DMS153 (cell line): ENCODE measurements at places on chromosomes 6 and 20.

- DNase-seq, result peak; percentile 61
Observed at GRCh38 chr20:56171087-56172012, 77.2 kb upstream of the MC3R start.

DNA sequence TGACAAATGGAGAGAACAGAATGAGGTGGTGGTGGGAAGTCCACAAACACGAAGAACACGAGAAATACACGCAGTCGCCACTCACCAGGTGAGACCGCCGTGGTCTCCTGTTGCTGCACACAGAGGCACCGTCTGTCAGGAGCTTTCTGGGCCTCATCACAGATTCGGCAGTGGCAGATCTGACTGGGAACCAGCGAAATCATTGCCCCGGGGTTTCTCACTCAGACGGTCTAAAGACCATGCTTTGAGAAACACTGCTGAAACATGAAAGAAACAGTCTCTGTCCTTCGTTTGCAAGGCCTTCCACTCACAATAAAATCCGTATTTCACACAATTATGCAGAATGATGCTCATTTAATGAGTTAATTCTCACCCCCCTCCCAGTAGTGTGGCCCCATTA is 130.9 kb upstream of the AFDN start:
- DNase-seq, result no peak

GRCh38 chr6:165702669-165703068 is 39.6 kb upstream of the PDE10A start:
- DNase-seq, result no peak

DNA sequence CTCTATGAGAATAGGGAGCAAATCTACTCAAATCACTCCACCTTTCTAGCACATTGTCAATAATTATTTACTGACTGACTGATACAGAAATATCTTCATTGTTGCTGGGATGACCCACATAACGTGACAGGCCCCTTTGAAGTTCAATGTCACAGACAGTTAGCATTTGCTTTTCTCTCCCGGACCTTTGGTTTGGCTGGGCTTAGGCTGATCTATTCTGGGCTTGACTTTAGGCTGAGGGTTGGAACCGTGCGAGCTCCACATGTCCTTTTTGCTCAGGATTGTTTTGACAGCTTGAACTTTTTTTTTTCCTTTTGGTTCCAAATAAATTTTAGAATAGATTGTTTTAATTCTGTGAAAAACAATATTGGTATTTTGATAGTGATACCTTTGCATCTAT is 12.0 kb downstream of the ULBP3 start:
- no peak for DNase-seq

DNA sequence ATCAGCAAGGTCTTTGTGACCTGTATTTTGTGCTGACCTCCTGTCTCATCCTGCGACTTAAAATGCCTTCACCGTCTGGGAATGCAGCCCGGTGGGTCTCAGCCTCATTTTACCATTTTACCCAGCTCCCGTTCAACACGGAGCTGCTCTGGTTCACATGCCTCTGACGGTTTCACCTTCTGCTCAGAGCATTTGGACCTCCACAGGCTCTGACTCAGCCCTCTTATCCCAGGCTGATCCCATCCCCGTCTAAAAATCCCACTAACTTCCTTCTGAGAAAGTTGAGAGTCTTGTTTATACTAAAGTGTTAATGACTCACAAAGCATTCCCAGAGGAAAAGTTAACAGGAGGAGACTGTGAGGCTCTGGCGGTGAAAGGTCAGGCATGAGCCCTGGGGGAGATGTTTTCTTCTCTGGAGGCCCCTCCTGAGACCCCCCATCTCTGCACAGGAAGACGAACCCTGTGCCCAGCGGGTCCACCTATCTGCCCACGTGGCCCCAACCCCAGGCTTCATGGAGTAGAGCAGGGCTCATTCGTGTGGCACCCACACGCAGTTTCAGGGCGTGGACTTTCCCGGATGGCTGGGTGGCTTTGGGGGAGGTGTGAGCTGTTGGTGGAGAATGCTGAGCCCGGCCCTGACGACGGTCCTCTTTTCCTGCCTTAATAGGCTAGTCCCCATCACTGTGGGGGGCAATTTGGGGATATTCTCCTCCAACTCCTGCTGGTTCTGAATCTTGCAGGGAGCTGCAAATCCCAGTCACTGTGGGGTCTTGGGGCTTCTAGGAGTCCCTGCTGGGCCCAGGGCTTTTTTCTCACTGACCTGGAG is 3.3 kb upstream of the BIRC7 start:
- DNase-seq, result no peak

DNA sequence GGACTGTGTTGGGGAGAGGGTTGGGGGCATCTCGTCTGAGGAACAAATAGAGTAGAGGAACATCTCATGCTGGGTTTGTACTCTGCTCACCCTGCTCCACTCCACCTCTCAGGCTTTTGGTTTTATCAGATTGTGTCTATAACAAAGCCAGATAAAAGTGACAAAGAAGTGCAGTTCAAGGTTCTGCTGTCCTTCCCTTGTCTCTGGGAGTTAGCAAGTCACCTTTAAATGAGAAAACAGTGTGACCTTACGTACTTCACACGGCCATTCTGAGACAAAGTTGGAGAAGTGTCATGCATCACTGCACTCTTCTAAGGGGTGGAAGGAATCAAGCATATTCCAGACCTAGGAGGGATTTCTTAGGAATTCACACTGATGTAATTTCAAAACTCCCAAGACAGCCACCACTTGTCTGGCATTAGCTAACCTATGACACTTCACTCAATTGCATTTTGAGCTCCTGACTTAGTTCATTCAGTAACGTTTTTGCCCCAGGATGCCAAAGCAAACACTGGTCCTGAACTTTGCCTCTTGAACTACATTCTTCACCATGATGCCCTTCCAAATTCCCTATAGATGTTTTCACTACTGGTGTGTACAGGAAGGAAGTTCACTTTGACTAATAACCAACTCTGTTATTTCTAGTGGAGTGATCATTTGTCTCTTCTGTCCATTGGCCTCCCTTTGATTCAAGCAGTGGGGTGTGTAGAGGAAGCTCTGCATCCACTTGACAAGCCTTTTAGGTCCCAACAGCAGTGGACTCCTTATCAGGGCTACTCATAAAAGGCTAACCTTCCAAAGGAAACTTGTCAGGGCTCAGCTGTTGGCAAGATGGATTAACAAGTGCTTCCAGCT is 647.6 kb upstream of the FLRT3 start:
- DNase-seq, result no peak

DNA sequence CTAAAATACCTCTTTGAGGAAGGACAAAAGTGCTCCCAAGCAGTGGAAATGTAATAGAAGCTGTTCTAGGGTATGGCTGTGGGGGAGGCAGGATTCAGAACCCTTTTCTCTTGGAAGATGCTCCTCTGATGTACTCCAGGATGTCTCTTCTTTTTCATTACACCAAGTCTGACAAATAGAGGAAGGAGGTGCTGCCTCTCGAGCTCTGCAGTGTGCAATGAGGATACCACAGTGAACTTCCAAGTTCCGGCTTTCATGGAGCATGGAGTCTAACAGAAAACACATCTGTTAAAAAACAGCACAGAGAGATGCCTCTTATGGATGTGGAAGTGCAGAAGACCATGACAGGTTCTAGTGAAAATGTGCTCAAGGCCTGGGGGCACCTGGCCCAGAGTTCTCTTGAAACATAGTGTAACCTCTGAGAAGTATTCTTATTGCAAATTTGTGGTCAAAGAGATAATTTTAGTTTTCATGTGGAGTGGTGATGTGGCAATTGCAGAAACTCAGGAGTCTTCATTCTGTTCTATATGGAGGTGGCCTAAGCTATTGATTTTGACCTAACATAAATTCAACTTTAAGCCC is 362.0 kb upstream of the CITED2 start:
- no peak for DNase-seq

- DNase-seq, result no peak
Observed at GRCh38 chr6:119142041-119142440, 63.6 kb upstream of the FAM184A start.

- DNase-seq, result no peak
Observed at GRCh38 chr6:163922562-163922961, 508.0 kb downstream of the QKI start.

GRCh38 chr6:156336733-156337132 is 440.4 kb upstream of the ARID1B start:
- peak; percentile 27 for DNase-seq

- no peak for DNase-seq
Observed at GRCh38 chr20:48458601-48459385, 369.0 kb downstream of the PREX1 start.

DNA sequence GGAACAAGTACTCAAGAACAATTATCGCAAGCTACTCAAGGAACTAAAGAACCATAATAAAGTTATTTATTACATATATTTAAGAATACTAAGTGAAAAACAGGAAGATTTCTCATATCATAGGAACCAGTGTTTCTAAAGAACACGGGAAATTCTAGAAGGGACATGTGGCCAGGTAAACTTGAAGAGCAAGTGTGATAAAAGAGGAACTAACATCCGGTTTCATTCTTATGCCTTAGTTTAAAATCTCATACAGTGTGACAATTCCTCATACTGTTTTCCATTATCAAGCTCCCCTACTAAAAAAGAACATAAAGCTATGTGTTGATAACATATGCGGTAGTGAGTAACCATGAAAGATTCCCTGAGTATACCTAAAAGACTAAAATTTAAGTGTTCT is 163.5 kb upstream of the SHLD1 start:
- DNase-seq, result no peak

DNA sequence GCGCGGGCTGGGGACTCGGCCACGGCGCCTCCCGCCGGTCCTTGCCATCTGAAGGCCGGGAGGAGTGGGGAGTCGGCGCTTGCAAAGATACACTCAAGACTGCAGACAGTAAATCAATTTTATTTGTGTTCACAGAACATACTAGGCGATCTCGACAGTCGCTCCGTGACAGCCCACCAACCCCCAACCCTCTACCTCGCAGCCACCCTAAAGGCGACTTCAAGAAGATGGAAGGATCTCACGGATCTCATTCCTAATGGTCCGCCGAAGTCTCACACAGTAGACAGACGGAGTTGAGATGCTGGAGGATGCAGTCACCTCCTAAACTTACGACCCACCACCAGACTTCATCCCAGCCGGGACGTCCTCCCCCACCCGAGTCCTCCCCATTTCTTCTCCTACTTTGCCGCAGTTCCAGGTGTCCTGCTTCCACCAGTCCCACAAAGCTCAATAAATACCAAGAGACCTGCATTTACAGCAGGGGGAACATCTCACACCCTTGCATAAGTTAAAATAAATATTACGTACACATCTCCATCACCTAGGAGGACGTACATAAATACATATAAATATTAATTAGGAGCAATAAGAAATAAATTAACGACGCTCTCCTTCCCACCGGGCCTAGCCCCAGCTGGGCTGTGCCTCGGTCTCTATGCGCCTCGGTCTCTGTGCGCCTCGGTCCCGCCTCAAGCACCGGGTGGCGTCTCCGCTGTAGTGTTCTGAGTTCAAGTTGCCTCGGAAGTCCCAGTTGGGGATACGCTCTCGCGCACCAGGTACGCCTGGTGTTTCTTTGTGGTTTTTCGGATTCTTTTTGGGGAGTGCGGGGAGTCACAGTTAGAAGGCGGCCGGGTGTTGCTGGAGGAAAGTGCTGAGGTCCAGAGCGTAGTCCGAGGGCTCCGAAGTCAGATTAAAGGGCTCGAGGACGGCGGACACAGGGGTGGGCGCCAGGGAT is 889 bp upstream of the FLOT1 start:
- DNase-seq, result no peak

- DNase-seq, result peak; percentile 83
Observed at GRCh38 chr6:5670811-5671561, 335.7 kb downstream of the NRN1 start.

DNA sequence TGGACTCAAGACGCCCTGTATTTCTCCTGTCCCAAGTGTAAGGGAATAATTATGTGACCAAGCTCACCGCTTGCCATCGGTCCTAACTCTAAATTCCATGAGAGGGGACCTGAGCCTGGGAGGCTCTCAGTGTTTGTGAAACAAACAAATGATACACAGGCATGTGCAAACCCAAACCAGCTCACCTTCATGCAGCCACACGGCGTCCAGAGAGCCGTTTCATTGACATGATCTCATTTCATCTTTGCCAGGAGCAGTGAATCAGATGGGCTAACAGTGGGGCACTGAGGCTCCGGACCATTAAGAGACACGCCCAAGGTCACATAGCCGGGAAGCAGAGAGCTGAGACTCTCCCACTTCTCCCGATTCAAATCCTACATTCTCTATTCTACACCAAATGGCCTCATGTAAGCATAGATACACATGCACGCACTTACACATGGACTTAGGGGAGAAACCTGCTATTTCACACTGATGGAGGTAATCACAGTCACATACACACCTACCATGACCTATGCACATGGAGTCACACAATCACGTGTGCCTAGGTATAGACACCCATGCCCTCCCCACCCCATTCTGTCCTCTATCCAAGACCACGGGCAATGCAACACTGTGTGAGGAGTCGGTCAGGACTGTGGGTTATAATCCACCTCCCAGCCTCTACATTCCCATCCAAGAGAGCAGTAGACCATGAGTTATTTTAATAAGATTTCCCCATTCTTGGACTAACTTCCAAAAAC is 1.1 kb downstream of the BNIP5 start:
- no peak for DNase-seq

- no peak for DNase-seq
Observed at GRCh38 chr6:80478030-80478429, 371.6 kb downstream of the BCKDHB start.

DNA sequence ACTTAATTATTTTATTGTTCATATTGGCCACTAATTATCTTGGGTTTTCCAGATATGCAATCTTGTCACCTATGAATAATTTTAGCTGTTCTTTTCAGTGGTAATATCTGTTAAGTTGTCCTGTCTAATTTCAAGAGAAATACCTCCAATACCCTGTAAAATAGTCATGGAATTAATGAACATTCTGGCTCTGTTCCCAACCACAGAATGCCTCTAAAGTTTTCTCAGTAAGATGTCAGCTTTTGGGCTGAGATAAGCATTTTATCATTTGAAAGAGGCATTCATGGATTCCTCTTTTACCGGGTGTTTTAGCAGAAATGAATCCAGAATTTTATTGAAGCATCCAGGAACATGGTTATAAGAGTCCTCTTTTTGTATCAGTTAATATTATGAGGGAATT is 109.3 kb downstream of the WDR27 start:
- no peak for DNase-seq

DNA sequence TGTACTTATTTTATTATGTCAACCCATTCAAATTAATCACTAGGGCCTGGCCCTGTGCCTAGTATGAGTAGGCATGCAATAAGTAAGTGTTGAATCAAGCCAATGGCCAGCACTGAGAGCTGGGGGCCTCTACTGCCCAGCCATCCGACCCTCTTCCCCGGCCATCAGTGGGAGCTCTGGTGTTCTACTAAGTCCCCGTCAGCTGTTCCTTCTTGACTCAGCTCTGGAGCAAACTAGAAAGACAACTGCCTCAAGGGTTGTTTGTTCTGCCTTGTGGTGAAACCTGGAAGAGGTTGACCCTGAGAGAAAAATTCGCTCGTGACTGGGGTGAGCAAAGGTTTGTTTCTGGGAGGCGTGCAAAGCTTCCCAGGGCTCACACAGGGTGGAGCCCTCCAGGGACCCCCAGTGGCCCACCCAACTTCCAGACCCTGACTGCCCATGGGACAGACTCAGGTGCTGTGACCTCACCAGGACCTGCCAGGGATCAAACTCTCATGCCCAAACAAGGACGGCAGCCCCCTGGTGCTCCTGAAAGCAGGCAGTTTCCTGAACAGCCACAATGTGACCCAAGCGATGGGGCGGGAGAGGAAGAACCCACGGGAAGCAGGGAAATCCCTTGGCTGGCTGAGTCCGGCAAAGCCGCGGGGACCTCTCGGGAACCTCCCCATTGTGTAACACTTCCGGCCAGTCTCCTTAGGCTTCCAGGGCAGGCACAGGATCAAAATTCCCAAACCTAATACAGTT is 50.4 kb downstream of the BANF2 start:
- no peak for DNase-seq
